ENCODE measurements at places on chromosomes 6 and 20.

- DNase-seq = no peak
These were observed 131.8 kb downstream of the TIAM2 start for GRCh38 chr6:155126727-155127439.

- no peak for DNase-seq
These were observed 4.7 kb downstream of the CUL9 start for GRCh38 chr6:43186706-43187105.

- no peak for DNase-seq
These were observed 113.8 kb downstream of the TAF4 start for GRCh38 chr20:61951695-61952533.

DNA sequence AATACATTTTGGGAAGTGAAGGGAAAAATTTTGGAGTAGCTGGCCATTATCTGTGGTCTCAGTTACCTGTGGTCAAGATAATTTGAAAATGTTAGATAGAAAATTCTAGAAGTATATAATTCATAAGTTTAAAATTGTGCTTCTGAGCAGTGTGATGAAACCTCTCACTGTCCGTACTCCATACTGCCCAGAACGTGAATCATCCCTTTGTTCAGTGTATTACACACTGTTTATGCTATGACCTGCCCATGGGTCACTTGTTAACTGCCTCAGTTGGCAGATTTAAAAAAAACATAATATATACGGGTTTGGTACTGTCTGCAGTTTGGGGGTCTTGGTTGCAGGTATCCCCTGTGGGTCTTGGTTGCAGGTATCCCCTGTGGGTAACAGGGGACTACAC, 4.1 kb upstream of the CALHM5 start:
- no peak for DNase-seq

DNA sequence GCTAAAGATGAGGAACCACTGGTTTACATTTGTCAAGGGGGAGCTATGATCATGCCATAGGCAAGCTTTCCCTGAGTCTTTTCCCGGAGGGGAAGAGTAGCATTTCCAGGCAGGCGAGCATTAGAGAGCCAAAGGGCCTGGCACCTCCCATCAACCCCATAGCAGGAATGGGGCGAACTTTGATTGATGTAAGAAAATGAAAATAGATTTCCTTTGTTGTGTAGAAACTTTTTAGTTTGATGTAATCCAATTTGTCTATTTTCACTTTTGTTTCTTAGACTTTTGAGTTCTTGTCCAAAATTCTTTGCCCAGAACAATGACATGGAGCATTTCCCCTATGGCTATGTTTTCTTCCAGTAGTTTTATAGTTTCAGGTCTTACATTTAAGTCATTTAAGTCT, 85.2 kb downstream of the CDH26 start:
- no peak for DNase-seq

GRCh38 chr6:56668158-56668557, 25.5 kb upstream of the DST start:
- no peak for DNase-seq

Measured in GF-D8 (cell line).